Tongue (tissue), 3 donors: ENCODE measurements at places on chromosomes 12 and 14. TPM values are rescaled to one million over a fixed set of nuclear protein-coding genes. Genes with fewer than 3 reads are reported as not detected.

The MDGA2 gene
- 1.0 TPM for total RNA-seq

The ADAM21 gene
- total RNA-seq, result not detected

The RAD9B gene
- total RNA-seq, result 5.3 TPM

The CIROP gene
- total RNA-seq, result not detected

The WNT1 gene
- not detected for total RNA-seq

The RNASE4 gene
- 21.0 TPM for total RNA-seq

The HOXC5 gene
- total RNA-seq, result not detected

The LBHD2 gene
- total RNA-seq, result not detected

GRCh38 chr14:68593806-68594536, 198.9 kb downstream of the ZFP36L1 start:
- peak; percentile 97 for DNase-seq

- no peak for DNase-seq
Observed at GRCh38 chr14:53452005-53452673, 299.0 kb upstream of the DDHD1 start.

- DNase-seq, result no peak
Observed at GRCh38 chr12:68225576-68226476, at the start of gene IL26. Gene IL26, minus strand, starts transcription at chr12:68225810. Its CDS starts 54 bp downstream, at chr12:68225756.

DNA sequence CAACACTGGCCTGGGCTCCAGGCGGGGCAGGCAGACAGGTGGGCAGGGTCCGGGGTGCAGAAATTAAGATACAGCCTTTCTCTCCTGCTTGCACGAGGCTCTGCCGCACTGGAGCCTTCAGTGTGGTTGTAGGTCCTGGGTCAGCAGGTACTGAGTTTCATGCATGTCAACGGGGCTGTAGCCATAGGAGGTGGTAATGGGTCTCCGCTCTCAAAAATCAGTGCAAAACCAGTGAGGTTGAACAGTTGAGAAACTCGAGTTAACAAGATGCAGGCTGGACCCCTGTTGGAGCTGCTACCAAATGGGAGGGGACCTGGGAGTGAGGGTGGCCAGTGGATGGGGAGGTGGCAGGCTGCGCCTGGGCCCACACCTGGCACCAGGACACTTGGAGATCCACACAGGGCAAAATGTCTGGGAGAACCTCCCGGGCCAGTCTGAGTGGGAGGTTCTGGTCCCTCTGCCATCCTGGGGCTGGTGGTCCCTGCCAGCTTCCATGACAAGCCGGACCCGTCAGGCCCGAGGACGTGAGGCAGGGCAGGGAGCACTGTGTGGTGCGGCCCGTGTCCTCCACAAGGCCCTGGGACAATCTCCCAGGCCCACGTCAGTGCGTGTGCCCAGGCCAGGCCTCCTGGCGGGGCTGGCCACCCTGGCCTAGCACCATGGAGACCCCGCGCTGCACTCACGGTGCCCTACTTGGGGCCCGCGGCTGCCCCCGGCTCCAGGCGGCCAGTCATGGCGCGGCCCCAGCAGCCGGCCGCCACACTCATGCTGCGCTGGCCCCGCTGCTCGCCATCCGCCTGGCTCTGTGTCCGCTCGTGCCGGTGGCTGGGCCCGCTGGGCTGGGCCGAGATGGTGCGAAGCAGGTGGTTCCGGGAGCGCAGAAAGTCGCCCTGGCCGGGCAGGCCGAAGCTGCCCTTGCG, 5.1 kb downstream of the ARL6IP4 start:
- DNase-seq, result no peak

DNA sequence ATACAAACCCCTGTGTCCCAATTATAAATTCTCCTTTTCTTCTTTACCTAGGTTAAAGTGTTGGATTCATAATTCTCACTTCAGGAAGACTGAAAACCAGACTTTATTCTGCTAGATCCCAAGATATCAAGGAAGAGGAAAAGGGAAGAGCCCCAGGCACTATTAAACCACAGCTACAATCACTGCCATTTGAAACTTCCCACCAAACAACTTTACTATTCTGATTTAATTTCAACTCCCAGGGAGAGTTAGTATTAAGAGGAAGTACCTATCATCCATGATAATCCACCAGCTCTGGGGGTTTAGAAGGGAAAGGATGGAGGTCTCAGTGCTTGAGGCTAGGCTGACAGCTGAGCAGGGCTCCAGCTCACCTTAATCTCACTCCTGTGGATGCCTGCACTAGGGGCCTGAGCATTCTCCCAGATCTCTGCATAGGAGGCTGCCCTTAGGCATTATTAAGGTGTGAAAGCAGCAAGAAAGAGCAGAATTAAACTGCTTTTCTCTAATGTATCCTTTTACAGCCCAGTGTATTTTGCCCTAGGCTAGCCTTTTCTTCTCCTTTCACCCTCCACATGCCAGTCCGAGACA, 52.9 kb downstream of the MYF5 start:
- no peak for DNase-seq

- DNase-seq, result no peak
Observed at GRCh38 chr12:129973236-129973961, 69.6 kb upstream of the TMEM132D start.

DNA sequence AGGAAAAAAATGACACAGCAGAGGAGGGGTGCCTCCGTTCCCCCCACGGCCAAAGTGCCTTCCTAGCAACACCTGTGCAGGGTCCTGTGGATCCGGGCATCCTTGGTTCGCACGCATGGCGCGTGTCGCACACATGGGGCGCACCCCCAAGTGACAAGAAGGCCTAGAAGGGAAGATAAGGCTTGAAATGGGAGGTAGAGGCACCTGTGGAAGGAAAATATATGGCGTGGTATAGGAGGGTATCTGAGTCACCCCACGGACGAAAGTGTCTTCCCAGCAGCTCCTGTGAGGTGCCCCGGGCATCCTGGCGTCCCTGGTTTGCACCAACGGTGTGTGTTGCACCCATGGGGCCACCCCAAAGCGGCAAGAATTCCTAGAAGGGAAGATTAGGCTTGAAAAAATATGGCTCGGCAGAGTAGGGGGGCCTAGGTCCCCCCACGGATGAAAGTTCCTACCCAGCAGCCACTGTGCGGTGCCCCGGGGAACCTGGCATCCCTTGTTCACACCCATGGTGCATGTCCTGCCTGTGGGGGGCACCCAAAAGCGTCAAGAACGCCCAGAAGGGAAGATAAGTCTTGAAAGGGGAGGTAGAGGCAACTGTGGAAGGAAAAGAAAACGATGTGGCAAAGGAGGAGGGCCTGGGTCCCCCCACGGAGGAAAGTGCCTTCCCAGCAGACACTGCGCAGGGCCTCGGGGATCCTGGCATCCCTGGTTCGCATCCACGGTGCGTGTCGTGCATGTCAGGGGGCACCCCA, 280.0 kb downstream of the ALG10 start:
- DNase-seq, result no peak

- no peak for DNase-seq
Observed at GRCh38 chr14:61584331-61584741, 111.0 kb upstream of the HIF1A start.
